ENCODE measurements at places on chromosomes 16 and 17.
A peak's percentile ranks its signal among the peaks of the same experiment; 100 is the strongest.

GRCh38 chr17:36720131-36720530, 118.7 kb downstream of the MRM1 start:
- DNase-seq = no peak

GRCh38 chr17:67041531-67041930, 2.8 kb upstream of the CACNG1 start:
- no peak for DNase-seq

DNA sequence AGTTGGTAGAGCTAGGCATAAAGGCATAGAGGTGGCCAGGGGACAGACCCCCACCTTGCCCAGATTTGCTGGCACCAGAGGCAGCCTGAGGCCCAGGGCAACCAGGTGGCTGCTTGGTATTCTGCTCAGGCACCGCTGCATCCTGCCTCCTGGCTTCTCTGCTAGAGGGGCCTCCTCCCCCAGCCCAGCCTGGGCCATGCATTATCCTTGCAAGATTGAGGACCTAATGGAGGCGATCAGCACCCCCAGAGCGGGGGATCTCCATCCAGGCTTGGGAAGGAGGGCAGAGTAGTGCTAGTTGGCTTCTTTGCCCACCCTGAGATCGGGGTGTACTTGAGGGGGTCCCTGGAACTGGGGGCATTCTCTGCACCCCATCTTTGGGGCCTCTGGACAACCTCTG, 23.8 kb downstream of the CDK5RAP3 start:
- DNase-seq = no peak

DNA sequence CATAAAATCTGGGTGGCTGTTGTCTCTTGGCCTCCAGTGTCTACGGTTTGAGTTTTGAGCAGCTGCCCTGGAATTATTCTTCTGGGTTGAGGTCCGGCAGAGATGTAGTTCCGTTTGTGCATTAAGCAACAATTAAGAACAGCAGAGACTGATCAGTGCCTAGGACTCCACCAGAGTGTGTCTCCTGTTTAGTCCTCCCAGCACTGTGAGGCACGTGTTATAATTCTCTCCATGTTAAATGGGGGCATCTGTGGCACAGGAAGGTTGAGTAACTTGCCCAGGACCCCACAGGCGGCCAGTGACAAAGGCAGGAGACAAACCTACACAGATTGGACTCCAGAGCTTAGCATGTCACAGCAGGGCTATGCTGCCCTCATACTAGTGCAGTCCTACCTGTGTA, 225.1 kb downstream of the CBLN1 start:
- no peak for DNase-seq

DNA sequence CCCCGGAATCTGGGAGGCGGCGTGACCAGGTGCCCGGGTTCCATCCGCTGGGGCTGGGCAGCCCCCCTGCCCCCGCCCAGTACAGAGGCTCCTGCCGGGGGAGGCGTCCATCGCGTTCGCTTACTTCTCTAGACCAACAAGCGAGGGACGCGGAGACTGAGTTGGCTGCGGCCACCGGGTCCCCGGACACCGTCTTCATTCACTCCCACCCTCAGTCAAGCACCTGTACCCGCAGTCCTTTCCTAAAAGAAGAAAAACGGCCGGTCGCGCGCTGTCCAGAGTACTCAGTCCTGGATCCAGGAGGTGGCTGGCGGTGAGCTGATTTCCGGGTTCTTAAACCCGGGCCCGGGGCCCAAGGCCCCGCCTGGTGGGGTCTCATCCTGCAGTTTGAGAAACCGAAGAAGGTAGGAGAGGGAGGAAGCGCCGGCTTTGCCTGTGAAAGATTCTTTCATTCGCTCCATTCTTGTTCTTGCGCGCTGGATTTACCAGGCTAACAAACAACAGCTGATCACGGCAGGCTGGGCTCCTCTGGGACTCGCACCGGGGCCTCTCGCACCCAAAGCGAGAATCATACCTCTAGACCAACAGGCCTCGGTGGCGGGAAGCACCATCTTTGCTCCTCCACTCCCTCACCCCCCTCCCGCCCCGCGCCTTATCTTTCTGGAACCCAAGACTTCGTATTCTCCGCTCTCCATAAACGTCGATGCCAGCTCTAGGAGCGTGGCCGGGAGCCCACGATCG, 17.4 kb upstream of the OR1F1 start:
- no peak for DNase-seq

DNA sequence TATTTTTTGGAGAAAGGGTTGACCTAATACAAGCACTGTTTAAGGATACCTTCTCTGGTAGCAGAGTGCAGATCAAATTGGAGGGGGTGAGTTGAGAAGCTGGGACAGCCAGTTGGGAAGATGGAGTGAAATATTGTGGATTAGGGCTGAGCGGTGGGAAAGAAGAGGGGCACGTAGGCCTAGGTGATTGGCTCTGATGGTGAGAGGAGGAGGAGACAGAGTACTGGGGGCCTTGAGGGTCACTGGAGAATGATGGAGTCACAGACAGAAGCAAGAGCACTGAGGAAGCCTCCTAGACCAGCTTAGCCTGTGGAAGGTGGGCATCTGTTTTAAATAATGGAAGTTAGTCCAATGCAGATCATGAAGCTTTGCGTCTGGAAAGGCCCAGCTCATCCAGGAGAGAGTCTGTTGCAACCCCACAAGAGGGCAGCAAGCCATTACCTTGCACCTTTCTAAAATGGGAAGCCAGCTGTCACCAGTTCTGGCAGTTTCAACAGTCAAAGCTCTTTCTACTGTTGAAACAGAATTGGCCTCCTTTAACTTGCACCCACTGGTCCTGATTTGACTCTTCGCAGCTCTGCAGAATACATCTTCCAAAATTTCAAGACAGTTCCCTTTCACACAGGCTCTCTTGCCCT, 11.8 kb downstream of the SLC9A5 start:
- peak; percentile 69 for DNase-seq

- DNase-seq = no peak
Measured at GRCh38 chr17:20045476-20045875, 36.3 kb downstream of the SPECC1 start.

- no peak for DNase-seq
Measured at GRCh38 chr17:4465786-4466185, 32.0 kb downstream of the SPNS3 start.

GRCh38 chr17:16288860-16289571, 64.3 kb downstream of the CENPV start:
- DNase-seq = no peak

GRCh38 chr17:42821176-42821575, 2.9 kb downstream of the BECN1 start:
- DNase-seq = no peak

DNA sequence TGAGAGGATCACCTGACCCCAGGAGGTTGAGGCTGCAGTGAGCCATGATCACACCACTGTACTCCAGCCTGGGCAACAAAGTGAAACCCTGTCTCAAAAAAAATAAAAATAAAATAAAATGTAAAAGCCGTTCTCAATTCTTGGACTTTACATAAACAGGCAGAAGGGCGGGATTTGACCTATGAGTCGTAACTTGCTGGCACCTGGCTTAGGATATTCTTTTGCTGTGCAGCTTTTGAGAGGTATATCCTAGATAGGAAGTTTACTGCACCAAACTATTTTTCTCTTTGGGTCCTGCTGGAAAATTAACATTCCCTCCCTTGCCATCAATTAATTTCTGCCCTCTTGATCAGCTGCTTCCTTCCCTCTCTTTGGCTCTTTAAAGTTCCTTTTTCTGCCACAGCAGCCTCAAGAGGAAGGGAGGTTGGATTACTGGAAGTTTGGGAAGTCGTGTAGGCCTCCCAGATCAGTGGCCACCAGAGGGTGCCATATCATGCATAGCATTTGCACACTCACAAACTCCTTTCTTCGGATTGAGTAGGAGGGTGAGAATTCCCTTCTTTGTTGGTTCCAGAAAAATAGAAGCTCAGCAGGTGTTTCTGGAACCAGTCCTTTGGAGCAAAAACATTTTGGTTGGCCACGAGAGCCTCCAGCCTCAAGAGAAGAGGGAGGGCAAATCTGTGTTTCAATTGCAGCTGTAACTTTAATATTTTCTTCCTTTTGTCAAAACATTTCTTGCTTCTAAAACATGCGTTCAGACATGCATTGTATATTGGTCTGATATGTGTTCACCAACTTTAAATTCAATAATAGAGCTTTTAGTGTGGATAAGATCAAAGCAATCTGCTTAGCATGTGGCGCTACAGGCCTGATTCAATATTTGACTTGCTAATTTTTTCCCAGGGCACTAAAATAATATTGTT, 147.3 kb downstream of the CCDC182 start:
- peak; percentile 79 for DNase-seq

- no peak for DNase-seq
Measured at GRCh38 chr17:16354585-16354984, 1.3 kb upstream of the CENPV start.

DNA sequence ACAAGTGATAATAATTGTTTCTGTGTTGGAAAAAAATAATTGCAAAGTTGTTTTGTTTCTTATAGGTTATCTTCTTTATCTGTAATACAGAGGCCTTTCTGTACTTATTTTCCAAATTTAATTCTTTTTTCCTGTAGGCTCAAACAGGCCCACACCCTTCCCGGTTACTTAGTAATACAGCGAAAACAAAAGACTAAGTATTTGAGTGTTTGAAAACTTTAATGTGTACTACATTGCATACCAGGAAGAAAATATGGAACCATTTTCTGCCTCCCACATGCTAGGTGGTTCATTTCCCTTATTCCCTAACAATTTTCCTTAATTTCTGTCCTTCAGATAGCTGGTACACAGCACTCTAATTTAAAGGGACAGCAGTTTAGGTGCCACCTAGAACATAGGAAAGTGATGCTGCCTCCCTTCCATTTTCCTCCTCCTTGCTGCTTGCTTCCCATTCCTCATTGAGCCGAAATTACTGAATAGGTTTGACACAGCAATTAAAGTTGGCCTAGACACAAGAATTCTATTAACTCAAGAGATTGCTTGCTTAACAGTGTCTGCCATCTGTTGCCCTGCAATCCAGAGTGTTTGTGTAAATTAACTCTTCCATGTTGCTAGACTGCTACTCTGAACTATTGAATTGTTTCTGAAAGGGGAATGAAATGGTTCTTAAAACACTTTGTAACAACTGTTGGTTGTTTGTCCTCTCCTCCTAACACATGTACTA, 24.2 kb downstream of the CYB5B start:
- DNase-seq = peak; percentile 46

- DNase-seq = no peak
Measured at GRCh38 chr17:60652454-60653247, 25.0 kb upstream of the BCAS3 start.

GRCh38 chr17:45258981-45259380, 2.9 kb downstream of the SPATA32 start:
- DNase-seq = no peak

DNA sequence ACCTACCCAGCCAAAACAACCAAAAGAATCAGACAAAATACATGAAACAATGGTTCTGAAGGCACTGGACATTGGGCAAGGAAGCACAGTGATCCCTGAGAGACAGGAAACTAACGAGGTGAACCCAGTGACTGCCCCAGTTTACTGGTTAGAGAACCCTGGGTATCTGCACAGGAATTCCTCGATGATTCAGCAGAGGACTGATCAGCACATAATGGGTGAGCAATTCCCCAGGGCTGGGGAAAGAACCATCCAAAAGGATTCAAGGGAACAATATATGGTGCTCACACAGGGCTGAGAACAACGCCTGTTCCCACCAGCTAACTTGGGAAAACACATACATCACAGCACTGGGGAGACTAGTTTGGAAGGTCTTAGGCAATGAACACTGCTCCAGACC, 167.2 kb downstream of the PARN start:
- DNase-seq = peak; percentile 88

- DNase-seq = no peak
Measured at GRCh38 chr16:85722128-85722893, 28.6 kb downstream of the C16orf74 start.

GRCh38 chr16:61412562-61412961, 623.7 kb downstream of the CDH8 start:
- DNase-seq = no peak

GRCh38 chr17:205148-205669, 23.8 kb upstream of the DOC2B start:
- no peak for DNase-seq

GRCh38 chr16:1918351-1919326, at the start of gene HS3ST6:
Gene HS3ST6 (minus strand): TSS chr16:1918415. CDS start chr16:1918323, 92 bp downstream.
- no peak for DNase-seq

- peak; percentile 98 for DNase-seq
Measured at GRCh38 chr16:67055712-67056487, 27.0 kb downstream of the CBFB start.

DNA sequence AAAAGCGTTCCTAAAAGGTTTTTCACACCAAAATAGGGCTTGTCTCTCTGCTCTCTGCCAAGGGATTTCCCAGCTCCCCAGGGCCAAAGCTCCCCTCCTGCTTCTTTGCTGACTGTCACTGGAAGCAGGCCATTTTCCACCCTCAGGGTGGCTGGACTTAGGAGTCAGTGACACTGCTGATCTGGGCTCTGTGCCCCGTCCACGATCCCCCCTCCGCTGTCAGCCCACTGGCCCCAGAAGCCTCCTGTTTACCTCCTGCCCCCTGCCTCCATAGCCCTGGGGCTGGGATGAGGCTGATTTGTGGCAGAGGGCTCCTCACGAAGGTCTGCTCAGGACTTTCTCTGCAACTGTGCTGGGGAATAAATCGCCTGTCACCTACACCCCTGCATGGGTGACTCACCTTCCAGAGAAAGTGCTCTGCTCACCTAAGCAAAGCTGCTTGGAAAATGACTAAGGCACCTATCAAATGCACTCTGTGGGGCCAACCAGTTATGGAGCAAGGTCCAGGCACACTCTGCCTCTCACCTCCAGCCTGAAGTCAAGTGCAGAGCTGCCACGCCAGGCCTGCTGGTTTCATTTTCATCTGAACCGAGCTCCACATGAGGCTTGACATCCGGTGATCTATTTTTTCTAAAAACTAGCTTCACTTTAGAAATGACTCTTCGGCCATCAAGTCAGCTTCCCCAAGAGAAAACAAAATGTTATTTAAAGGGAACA, 4.9 kb downstream of the MAP3K14 start:
- DNase-seq = no peak

GRCh38 chr16:30972872-30973271, 12.1 kb upstream of the HSD3B7 start:
- no peak for DNase-seq

DNA sequence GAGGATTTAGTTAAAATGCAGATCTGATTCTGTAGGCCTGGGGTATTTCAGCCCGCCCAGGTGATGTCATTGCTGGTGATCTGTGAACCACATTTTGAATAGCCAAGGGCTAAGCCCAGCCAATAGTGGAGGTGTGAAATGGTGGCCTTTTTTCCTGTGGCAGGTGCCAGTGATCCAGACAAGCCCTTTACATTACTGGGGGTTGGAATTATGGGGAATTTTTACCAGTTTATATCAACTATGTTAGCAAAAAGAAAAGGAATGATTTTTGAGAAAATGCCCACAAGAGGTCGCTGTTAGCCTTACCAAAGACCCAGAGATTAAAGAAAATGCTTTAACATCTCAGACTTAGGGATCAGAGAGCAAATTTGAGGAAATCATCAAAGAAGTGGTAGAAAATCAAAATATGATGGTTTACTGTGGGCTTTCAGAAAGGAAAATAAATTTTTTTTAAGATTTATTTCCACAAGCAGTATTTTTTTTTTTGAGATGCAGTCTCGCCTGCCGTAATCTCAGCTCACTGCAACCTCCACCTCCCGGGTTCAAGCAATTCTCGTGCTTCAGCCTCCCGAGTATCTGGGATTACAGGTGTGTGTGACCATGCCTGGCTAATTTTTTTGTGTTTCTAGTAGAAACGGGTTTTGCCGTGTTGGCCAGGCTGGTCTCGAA, 3.9 kb downstream of the VPS35L start:
- peak; percentile 75 for DNase-seq
